Stimulated activated CD8-positive, alpha-beta memory T cell treated with anti-CD3 and anti-CD28 coated beads, Interleukin-15, amount 100 ng/mL, for 4 hours (primary cell): ENCODE measurements at places on chromosomes 6 and 20.

DNA sequence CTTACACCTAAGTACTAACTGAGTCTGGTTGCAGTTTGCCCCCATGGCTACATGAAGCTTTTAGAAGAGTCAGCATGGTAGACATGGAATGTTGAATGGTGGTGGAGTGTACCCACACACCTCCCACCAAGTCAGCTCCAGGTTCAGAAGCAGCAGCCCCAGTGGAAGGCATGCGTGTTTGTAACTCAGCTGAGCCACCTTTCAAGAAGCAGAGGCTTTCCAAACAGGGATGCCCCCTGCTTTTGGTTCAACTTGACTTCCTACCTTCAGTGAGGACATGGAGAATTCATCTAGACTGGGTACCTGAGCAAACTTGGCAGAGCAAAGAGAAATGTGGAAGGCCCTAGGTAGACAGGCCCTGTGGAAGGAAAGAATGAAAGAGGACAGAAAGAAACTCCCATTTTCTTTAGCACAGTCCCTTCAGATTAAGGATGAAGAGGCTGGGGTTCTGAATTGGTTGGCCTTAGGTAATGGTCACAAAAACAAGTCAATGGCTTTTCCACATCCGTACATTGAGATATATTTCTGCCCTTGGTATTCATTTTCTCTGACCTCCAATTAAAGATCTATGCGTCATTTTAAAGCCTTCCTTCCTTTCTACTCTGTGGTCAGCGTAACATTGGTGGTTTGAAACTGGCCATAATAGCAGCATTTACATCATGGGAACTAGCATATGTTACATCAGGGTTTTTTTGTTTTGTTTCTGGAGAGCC is 53.2 kb downstream of the HFE start:
- DNase-seq = no peak

- no peak for DNase-seq
These were observed 105.3 kb downstream of the EYA2 start for GRCh38 chr20:46999801-47000465.

DNA sequence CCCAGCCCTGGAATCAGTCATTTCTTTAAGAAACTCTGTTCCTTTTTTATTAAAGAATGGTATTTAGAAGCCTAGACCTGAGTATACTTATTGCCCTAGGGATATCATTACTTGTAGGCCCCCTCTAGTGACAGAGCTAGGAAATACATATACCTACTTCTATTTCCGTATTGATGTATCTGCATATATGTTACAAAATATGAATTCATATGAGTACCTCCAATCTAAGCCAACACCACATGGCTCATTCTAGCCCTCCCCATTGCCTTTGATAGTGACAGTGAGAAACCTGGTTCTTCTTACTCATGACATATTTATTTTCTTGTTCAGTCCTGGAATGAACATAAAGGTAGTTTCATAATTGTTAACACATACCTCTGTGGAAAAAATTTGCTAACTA is 137.2 kb downstream of the FARS2 start:
- no peak for DNase-seq

- no peak for DNase-seq
These were observed 6.2 kb downstream of the TMEM242 start for GRCh38 chr6:157316871-157317814.

GRCh38 chr6:156555116-156555515 is 222.1 kb upstream of the ARID1B start:
- no peak for DNase-seq
